Stomach (tissue), 19 donors: ENCODE measurements at places on chromosomes 16 and 17. TPM values are rescaled to one million over a fixed set of nuclear protein-coding genes. Genes with fewer than 3 reads are reported as not detected.

GRCh38 chr16:31695667-31696066 is 168.0 kb downstream of the AHSP start:
- DNase-seq, result no peak

GRCh38 chr16:89201439-89202377 is 1.4 kb upstream of the SLC22A31 start:
- peak; percentile 90 for DNase-seq

GRCh38 chr17:13002761-13003453 is 14.9 kb downstream of the ELAC2 start:
- DNase-seq, result peak; percentile 84

DNA sequence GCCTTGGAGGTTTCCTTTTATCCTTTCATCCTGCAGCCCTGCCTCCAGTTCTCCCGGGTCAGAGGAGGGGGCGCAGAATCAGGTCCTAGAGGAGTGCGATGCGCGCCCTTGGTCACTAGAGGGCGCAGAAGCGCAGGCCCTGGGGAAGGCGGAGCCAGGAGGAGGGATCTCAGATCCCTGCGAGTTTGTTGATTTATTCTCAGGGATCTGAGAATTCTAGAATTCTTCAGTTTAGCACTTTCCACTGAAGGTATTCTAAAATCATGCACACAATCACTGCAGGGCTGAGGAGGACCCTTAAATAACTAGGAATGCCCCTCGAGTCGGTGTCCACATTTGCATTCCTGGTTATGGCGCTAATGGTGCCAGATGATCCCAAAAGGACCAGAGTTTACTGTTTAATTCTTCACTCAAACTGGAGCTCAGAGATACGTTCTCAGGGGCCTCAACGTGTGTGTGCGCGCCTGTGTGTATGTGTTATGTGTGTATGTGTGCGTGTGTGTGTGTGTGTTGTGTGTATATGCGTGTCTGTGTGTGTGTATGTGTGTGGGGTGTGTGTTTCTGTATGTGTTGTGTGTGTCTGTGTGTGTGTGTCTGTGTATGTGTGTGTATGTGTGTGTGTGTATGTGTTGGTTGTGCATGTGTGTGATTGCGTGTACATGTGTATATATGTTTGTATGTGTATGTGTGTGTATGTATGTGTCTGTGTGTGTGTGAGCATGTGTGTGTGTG is 6.9 kb upstream of the ELAC2 start:
- DNase-seq, result peak; percentile 87

GRCh38 chr16:50531901-50532300 is 16.3 kb upstream of the NKD1 start:
- no peak for DNase-seq

- no peak for DNase-seq
Measured at GRCh38 chr16:80233097-80233835, 307.5 kb upstream of the DYNLRB2 start.

GRCh38 chr17:45426561-45426960 is 6.1 kb downstream of the ARHGAP27 start:
- no peak for DNase-seq

DNA sequence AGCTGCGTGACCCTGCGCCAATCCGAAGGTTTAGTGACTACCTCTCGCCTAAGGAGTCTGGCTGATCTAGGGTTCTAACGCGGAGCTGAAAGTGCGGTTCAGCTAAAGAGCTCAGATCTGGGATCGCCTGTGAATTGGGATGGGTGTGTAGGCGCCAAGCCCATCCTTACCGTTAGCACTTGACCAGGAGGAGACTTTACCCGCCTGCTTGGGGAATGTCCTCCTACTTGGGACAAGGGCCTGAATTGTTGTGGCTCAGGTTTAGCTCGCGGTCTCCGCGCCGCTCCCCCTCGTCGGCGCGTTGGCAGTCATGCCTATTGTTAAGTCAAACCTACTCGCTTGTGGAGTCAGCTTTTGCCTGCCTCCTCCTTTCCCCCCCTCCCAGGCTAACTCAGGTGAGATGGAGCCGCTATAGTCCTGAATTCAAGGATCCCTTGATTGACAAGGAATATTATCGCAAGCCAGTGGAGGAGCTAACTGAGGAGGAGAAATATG is 480 bp downstream of the MRPS7 start:
- no peak for DNase-seq

DNA sequence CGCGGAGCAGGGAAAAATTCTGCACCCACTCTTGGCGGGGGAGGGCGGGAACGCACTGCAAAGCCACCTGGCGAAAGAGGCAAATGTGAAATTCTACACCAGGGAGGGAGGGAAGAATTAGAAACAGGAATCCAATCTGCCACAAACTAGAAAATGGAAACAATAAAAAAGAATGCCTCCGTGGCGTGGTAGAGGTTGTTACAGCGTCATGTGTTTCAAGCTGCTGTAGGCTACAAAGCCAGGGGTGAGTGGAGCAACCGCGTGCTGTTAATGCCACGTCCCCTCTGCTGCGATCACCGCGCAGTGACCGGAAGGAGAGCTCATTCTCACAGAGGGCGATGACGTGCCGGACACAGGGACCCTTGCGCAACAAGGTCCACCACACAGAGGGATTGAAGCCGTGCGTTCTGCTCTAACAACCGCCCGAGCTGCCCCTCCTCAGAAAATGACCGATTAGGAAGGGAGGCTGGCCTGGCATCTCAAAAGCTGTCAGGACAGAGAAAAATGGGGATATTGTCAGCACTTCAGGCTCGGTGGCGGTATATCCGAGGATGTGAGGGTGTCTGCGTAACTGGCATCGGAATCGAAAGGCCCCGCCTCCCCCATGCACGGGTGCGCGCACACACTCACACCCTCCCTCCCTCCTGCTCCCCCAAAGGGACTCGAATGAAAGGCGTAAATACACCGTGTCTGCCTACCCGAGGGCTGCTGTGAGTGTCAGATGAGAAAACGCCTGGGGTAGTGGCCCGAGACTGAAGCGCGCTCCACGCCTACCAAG is 70.8 kb upstream of the TNRC6C start:
- DNase-seq, result peak; percentile 76

GRCh38 chr16:8867932-8868415 is 832 bp downstream of the CARHSP1 start:
- no peak for DNase-seq

- no peak for DNase-seq
Measured at GRCh38 chr17:57608369-57609124, 136.6 kb downstream of the CCDC182 start.

- DNase-seq, result peak; percentile 51
Measured at GRCh38 chr16:73347500-73348375, 299.8 kb upstream of the ZFHX3 start.

DNA sequence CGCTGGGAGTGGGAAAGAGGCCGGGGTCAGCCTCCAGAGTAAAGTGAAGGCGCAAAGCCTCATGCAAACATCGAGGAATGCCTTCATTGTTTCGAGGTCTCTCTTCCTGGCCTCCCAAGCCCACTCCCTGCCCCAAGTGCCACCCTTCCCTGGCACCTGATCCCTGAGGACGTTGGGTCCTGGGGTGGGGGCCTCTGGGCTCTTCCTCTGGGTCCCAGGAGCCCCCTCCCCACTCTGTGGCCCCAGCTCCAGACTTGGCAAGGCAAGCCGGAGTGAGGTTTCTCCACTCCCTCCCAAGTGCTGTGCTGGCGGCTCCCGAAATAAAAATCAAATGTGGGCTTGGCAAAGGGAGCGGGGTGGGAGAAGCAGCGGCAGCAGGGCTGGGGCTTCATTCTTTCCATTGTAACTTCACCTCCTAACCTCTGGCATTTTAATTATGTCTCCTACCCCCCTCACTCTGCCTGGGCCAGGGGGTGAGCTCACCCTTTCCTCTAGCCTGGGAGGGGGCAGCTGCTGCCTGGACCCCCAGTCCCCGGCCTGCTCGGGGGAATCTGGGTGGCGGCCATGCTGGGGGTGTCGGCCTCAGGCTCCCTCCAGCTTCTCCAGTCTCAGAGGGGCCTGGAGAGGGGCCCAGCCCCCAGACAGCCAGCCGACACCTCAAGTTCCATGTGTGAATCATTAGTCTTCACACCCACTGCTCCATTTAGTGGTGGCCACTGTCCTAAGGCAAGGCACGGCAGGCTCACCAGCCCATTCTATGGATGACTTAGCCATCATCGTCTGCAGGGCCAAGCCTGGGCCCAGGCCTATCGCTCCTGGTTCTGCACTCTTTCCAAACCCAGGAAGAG is 14.6 kb upstream of the TMEM92 start:
- DNase-seq, result no peak

- no peak for DNase-seq
Measured at GRCh38 chr17:56292578-56292977, 139.3 kb downstream of the ANKFN1 start.

DNA sequence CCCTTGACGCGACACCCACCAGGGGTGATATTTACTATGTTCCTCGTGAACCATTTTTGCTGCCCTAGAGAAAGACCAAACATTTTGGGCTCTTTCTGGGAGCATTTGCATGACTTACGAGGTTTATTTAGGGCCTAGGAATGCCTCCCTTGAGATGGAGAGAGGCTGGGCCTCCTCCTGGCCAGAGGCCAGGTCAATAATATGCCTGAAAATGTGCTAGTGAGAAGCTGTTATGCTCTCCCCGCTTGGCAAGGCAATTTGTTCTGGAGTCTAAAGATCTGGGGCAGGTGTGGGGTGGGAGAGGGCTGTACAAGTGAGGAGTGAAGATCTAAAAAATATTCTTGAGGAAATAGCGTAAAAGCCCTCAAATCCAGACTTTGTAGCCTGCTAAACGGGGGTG is 587.3 kb upstream of the CDH5 start:
- no peak for DNase-seq

DNA sequence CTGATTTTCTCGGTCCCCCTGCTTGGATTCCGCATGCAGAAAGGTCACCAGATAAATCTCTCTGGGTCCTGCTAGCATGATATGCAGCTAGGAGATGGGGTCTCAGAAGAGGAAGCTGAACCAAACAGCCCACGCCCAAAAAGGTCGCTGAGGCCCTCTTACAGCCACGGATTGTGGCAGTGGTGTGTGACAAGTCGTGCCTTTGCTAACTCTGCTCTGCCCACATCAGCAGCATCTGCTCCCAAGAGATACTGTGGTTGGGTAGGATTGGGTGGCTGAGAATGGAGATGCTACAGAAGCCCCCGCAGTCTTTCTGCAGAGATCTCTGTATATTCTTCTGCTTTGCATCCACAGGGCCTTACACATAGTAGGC is 15.2 kb upstream of the SKAP1 start:
- no peak for DNase-seq

- DNase-seq, result no peak
Measured at GRCh38 chr17:40828454-40829044, 6.1 kb upstream of the KRT10 start.

The ATP1B2 gene
- total RNA-seq, result 0.45 TPM

The PPY gene
- total RNA-seq, result not detected

The CSH2 gene
- total RNA-seq, result not detected

The SHISA9 gene
- total RNA-seq, result not detected

The OR1A1 gene
- total RNA-seq, result not detected

The RNF112 gene
- not detected for total RNA-seq

The GCSH gene
- 22.5 TPM for total RNA-seq

The AURKB gene
- total RNA-seq, result 12.9 TPM

The ARHGAP23 gene
- 55.5 TPM for total RNA-seq

The GLIS2 gene
- 4.6 TPM for total RNA-seq

The CCDC92B gene
- total RNA-seq, result not detected

The CHP2 gene
- 116 TPM for total RNA-seq

The LDHD gene
- 77.2 TPM for total RNA-seq
